ENCODE measurements at places on chromosomes 3 and 15.

DNA sequence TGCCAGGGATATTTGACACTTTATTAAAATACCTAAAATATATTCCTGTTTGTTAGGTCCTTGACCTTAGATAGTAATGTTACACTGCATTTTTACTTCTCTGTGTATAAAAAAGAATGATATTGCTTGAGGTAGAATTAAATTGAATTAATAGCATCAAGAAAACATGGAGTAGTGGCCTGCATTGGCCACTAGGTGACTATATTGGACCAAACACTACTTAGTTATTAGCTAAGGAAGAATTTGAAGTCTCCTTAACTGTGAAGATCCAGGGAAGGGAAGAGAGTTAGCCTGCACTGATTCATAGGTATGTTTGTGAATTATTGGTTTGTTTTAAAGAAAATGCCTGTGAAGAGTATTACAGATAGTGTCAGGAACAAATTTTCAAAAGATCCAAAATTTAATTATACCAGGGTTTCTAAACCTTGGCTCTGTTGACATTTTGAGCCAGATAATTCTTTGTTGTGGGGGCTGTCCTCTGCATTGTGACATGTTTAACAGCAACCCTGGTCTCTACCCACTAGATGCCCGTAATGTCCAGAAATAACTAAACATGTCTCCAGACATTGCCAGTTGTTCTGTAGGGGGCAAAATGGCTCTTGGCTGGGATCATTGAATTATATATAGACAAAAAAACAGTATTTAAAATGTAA is 103.6 kb upstream of the THSD4 start:
- DNase-seq: no peak

DNA sequence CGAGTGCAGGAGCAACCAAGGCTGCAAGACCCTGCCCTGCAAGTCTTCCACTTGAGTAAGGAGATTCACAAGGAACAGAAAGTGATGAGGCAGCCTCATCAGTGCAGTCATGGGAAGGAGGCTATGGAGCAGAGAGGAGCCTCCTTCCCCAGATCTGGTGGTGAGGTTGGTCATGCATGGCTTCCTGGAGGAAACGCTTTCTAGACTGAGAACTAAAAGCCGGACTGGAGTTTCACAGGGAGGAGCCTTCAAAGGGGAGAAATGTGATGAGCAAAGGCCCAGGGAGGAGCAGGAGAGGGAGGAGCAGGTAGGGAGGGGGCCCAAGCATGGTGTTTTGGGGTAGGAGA is 139.9 kb downstream of the SRGAP3 start:
- no peak for DNase-seq

DNA sequence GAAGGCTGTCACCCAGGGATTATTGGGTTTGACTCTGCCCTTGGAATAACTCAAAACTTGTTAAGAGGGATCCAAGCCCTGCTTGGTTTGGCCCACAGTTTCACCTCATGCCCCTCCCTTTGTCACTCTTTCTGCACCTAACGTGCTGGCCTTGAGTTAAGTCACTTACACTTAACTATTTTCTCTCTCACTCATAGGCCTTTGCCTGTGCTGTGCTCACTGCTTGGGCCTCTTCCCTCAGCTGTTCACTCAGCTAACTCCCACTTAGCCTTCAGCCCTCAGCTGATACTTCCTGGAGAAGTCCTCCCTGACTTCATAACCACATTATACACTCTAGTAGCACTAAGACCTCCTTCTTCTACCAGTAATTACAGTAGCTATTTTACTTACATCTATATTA is 133.3 kb downstream of the CMSS1 start:
- DNase-seq: no peak

DNA sequence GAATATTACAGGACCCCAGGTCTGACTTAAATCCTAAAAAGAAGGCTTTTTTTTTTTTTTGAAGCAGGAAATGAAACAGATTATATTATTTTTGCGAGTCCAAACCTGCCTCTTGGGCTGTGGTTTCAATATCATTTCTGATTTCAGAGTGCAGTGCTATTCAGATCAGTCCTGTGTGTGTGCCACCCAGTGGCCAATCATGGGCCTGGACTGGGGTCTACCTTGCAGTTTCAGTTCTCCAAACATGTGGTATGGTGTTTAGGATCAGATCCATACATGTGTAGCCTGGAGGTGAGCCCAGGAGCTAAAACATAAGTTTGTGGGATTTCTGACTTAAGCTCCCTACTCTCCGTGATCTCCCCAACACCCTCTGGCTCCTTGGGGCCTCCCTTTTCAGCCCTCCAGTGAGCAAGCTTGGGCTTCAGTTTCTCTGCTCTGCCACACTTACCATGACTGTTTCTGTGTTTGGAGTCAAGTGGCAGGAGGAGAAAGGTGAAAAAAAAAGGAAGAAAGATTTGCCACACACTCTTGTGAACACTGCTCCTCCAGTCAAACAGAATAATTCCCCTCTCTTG is 12.1 kb upstream of the THSD4 start:
- DNase-seq: no peak

DNA sequence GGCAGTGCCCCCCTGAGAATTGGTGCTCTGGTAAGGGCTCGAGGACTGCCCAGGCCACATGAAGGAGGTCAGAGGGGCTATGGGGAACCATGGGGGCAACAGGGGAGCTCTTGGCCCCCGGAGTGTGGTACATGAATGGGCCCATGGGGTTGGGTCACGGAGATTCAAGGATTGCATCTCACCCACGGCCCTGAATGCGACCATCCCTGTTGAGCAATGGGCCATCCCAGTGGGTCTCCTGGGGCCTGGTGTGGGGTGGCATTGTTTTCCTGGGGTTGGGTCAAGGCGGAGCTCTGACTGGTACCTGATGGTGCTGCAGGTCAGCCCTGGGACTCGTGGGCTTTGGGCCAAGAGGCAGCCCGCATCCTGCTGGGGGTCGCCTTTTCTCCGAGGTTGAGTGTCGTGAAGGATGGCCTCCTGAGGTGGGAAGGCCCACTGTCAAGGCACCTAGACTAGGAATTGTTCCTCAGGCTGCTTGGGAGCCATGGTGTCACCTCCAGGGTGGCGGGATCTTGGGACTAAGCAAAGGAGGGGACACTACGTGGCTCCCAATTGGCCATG is 198.3 kb downstream of the UBE3A start:
- no peak for DNase-seq

DNA sequence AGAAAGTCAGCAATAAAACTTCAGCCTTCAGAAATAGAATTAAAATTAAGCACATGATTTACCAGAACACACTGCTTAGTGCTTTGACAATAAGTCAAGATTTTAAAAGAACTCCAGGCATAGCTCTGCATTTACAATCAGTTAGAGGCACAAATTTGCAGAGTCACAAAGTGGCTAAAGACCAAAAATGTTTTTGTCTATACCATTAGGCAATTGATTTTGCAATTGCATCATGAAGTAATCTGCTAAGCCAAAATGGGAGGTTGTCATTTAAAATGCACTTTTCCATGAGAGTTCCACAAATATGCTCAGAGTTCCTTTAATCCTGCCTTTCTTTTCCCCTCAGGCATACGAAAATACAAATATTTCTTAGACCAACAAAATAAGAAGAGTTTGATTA is 10.1 kb upstream of the DCP1A start:
- DNase-seq: no peak

GRCh38 chr3:119602676-119603075 is 5.0 kb downstream of the PLA1A start:
- DNase-seq: no peak

- DNase-seq: peak; percentile 20
Observed at GRCh38 chr3:103052236-103052830, 617.5 kb downstream of the ZPLD1 start.

GRCh38 chr3:172550347-172550943 is 27.2 kb upstream of the TNFSF10 start:
- DNase-seq: no peak

DNA sequence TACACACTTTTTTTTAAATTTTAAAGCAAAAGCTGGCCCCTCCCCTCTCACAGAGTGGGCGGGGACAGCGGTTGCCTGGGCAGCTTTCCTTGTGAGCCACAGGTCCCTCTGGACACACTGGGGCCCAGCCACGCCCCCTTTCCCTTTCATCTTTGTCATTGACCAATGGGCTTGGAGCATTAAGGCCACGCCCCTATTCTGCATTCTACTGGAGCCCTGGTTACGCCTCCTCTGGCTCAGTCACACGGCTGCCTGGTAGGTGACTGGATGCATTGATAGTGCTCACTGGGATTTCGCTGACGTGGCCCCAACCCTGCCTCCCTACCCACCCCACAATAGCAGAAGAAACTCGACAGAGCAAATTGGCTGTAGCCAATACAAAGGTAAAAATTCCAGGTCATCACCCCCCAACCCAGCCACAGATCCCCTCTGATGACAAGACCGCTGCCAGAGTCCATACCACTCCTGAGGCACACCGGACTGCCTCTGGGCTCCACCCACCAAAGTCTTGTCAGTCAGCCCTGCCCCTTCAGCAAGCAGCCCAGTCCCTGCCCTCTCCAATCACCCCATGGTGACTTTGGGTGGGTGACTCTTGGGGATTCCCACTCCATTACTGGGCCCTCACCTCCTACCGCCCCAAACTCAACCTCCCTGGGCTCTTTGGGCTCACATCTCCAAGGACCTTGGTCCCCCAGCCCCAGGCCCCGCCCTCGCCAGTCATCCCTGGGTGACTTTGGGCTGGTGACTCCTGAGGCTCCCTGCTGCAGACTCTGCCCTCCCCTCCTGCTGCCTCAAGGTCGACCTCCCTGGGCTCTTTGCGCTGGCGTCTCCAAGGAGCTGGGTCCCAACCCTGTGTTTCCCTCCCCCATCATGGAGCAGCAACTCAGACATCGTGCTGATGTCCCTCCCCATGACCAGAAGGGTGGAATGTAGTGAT is 112.2 kb upstream of the FAN1 start:
- DNase-seq: no peak

- DNase-seq: no peak
Observed at GRCh38 chr3:112709911-112710310, 69.0 kb upstream of the CCDC80 start.

DNA sequence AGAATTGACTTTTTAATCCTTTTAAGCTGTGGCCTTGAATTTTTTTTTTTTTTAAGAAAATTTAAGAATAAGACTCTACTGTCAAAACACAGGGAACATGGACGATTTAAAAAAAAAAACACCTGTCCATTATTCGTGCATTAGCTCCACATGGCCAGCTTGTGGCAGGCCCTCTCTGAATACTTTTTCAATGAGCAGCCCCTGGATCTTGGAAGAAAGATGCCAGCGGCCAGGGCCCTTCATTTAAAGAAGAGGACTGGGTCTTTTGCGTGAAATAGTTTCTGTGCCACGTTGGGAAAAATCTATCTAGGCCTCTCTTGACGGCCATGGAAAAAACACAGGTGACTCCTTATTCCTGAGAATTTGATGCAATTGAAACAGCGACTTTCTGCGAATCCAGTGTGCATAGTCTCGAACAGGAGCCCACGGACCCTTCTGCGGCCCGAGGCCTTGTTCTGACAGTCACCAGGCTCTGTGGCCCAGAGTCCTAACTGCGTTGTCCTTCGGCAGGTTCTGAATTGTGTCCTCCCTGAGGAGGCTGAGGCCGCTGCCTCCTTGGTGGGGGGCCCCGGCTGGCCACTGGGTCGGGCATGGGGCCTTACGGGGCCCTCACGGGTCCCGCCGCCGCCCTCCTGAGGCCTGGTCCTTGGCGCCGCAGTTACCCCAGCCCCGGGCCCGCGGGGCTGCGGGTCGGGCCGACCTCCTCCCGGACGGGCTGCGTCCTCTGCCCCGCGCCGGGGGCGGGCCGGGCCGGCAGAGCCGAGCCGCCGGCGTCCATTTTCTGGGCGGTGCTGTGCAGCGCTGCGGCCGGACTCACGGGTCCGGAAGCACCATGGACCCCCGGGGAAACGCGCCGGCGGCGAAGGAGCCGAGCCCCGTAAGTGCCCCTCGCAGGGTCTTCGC is 33.5 kb downstream of the ZBTB38 start:
- peak; percentile 17 for DNase-seq

DNA sequence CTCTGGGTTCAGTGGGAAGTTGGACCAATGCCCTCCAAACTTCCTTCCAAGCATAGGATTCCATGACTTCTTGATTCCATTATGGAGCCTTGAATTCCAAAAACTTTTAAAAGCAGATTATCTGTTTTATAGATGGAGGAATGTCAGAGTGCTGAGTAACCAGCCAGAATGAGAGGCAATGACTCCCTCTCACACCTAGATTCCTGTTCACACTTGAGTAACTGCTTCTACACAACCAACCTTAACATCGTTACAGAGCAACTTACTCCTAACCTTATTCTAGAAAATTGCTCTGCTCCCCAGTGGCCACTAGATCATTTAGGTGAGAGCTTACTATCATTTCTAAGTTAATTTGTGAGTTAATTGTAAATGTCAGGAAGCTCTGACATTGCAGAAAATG is 24.2 kb upstream of the NR2F2 start:
- DNase-seq: no peak

DNA sequence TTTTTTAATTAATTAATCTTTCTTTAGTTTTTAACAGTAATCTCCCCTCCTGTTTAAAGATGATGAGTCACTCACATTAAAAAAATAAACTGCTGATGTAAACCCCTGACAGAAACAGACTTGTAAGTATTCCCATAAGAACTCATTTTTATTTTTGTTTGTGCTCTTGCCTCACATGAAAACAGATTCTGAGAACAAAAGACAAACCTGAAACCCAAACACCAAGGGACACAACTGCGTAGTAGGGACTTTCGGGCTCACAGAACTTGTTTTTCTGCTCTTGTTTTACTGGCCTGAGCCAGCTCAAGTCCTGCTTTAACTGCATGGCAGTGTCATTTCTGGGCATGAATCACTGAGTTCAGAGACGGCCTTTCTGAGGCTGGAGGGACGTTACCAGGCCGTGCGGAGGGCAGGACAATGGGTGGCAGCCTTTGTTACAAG is 600.8 kb downstream of the FOXP1 start:
- DNase-seq: peak; percentile 37

- DNase-seq: no peak
Observed at GRCh38 chr3:124896824-124897526, 9.8 kb upstream of the ITGB5 start.

- no peak for DNase-seq
Observed at GRCh38 chr3:14150078-14150477, 25.2 kb downstream of the TMEM43 start.

- DNase-seq: no peak
Observed at GRCh38 chr3:156859578-156859977, 33.4 kb downstream of the LEKR1 start.

DNA sequence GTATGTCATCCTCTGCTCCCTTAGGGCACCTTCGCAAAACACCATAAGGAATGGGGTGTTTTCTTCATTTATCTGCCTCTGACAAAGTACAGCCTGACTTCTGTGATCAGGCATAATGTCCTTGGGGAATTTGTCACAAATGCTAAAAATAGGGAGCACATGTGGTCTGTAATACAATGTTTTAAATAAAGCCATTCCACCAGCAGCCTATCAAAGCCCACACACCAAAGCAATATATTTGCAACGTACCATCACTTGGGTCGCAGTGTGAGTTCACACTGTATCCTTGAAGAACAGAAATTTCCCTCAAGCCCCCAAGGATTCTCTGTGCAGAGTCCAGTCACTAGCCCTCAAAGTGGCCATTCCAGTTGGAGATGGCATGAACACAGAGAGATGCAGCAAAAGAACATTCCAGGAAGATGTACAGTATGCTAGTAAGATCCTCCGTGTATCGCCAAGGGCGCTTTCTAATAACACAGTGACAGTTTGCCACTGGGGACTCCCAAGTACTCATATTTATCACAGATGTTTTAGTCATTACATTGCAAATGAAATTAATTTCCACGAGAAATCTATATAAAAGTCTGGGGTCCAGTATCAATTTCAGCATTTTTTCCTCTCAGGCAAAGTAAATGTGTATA is 246.7 kb downstream of the MCTP2 start:
- DNase-seq: no peak
